Activated naive CD8-positive, alpha-beta T cell treated with anti-CD3 and anti-CD28 coated beads for 36 hours (primary cell): ENCODE measurements at places on chromosomes 6 and 20.

- H3K27me3 ChIP-seq: no peaks in the 10 kb centered on the region
- peaks cover 77% of the 10 kb centered on the region for H3K4me1 ChIP-seq
- DNase-seq: no peak
- no peaks in the 10 kb centered on the region for H3K36me3 ChIP-seq
- peak overlapping the region; percentile 38 for H3K4me3 ChIP-seq
- H3K27ac ChIP-seq: peak overlapping the region; percentile 88
Measured at GRCh38 chr6:118724211-118724610, 72.8 kb upstream of the CEP85L start.

DNA sequence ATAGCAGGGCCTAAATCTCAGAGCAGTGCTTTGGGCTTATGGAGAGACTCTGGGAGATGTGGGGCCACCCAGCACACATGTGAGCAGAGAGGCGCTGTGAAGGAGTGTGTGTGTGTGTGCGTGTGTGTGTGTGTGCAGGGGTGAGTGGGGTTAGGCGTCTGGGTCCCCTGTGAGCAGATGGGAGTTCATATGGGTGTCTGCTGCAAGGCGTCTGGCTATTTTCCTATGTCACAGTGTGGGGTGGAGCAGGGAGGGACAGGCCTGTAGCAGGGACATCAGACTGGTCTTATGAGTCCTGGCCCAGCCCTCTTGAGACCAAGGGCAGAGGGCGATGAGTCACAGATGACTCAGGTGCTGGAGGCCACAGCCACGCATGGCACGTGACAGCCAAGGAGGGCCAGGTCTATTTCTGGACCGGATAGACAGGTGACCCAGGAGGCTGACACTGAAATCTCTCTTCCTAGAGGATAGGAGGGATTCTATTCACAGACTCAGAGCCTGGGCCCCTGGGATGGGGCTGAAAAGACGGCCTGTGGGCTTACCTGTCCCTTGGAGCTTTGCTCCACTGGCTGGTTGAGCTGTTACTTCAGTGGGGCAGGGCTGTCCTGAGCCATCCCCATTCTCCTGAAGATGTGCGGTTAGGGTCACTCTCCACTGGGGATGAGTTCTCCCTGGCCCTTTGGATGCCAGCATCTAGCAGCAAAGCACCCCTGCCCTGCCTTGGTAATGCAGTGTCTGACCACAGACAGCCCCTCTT is 28.9 kb downstream of the VEGFA start:
- H3K27ac ChIP-seq: no peak overlapping the region
- peaks cover 4% of the 10 kb centered on the region for H3K4me1 ChIP-seq
- no peak overlapping the region for H3K4me3 ChIP-seq
- no peaks in the 10 kb centered on the region for H3K36me3 ChIP-seq

GRCh38 chr6:217048-217659 is 75.1 kb upstream of the DUSP22 start:
- H3K36me3 ChIP-seq: peaks cover 2% of the 10 kb centered on the region
- DNase-seq: peak; percentile 55
- no peak overlapping the region for H3K4me3 ChIP-seq
- peaks cover 36% of the 10 kb centered on the region for H3K4me1 ChIP-seq
- peaks cover 5% of the 10 kb centered on the region for H3K27me3 ChIP-seq

DNA sequence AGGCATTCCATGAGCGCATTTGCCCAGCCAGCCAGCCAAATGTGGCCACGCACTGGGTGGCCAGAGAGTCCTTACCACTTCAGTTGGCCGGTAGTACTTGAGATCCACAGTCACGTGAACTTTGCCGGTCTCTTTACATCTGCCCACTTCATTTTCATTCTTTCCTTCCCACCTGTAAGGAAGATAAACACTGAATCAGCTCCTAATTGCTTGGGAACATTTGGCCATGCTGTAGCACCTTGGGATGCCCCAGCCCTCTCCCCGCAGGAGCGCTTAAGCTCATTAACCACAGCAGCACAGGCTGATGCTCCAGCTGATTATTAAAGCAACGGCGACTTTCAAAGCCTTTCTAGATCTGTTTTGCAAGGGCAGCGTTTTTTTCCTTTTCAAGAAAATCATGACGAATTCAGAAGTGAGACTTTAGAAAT is 116.6 kb downstream of the FOXC1 start:
- H3K4me3 ChIP-seq: no peak overlapping the region
- no peak overlapping the region for H3K27ac ChIP-seq
- no peaks in the 10 kb centered on the region for H3K27me3 ChIP-seq
- H3K4me1 ChIP-seq: no peaks in the 10 kb centered on the region
- H3K36me3 ChIP-seq: peaks cover 18% of the 10 kb centered on the region
- DNase-seq: no peak

GRCh38 chr20:38272398-38272797 is 11.9 kb upstream of the KIAA1755 start:
- H3K27me3 ChIP-seq: peaks cover 6% of the 10 kb centered on the region
- no peaks in the 10 kb centered on the region for H3K36me3 ChIP-seq
- H3K4me3 ChIP-seq: no peak overlapping the region
- DNase-seq: no peak
- no peak overlapping the region for H3K27ac ChIP-seq

DNA sequence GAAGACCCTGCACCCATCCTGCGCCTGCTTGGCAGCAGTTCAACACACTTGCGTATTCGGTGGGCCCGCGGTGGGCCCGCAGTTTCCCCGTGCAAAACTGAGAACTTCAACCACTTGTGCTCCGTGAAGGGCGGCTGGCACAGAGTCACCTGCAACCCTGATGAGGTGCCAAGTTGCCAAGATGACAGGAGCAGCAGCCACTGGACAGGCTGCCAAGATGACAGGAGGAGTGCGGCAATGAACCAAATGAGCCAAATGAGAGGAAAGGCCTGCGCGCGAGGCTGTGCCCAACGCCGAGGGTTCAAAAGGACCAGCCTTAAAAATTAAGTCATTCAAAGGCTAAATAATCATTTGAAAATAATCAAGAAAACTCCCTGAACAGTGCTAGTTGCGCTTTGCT is 20.1 kb downstream of the DIDO1 start:
- no peak overlapping the region for H3K27ac ChIP-seq
- no peak overlapping the region for H3K4me3 ChIP-seq
- H3K4me1 ChIP-seq: peaks cover 28% of the 10 kb centered on the region
- peaks cover 50% of the 10 kb centered on the region for H3K36me3 ChIP-seq
- no peak for DNase-seq
- H3K27me3 ChIP-seq: no peaks in the 10 kb centered on the region

DNA sequence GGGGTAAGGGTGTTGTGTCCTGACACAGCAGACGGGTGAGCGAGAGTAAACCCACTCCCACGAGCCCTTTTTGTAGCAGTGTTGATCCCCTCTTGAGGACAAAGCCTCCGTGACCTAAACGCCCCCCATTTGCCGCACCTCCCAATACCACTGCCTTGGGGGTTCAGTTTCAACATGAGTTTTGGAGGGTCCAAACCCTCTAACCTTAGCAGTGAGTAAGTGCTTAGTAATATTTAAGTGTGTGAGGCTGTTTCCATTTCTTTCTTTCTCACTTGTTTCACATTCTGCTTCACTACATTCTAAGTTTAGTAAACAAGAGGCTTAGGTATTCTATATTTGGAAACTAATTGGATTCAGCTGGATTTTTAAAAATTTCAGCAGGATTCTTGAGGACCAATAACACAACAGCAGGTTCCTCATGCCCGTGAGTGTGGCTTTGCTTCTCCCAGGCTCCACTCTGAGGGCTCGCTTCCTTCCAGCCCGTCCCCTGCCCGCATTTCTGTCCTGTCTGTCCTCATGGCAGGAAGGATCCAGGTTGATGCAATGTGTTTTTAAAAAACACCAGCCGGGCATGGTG is 41.2 kb downstream of the SNX9 start:
- H3K27me3 ChIP-seq: no peaks in the 10 kb centered on the region
- DNase-seq: no peak
- peaks cover 67% of the 10 kb centered on the region for H3K4me1 ChIP-seq
- H3K36me3 ChIP-seq: peaks cover 46% of the 10 kb centered on the region
- H3K4me3 ChIP-seq: no peak overlapping the region

GRCh38 chr6:95280686-95281273 is 296.6 kb upstream of the MANEA start:
- no peak overlapping the region for H3K27ac ChIP-seq
- DNase-seq: no peak
- no peak overlapping the region for H3K4me3 ChIP-seq
- no peaks in the 10 kb centered on the region for H3K27me3 ChIP-seq
- no peaks in the 10 kb centered on the region for H3K4me1 ChIP-seq

- H3K36me3 ChIP-seq: no peaks in the 10 kb centered on the region
- no peak overlapping the region for H3K27ac ChIP-seq
- DNase-seq: no peak
- no peak overlapping the region for H3K4me3 ChIP-seq
- no peaks in the 10 kb centered on the region for H3K4me1 ChIP-seq
Measured at GRCh38 chr6:168746643-168747042, 305.7 kb downstream of the SMOC2 start.

GRCh38 chr6:158758941-158759479 is 60.2 kb downstream of the EZR start:
- H3K36me3 ChIP-seq: peaks cover 19% of the 10 kb centered on the region
- no peaks in the 10 kb centered on the region for H3K27me3 ChIP-seq
- no peaks in the 10 kb centered on the region for H3K4me1 ChIP-seq

DNA sequence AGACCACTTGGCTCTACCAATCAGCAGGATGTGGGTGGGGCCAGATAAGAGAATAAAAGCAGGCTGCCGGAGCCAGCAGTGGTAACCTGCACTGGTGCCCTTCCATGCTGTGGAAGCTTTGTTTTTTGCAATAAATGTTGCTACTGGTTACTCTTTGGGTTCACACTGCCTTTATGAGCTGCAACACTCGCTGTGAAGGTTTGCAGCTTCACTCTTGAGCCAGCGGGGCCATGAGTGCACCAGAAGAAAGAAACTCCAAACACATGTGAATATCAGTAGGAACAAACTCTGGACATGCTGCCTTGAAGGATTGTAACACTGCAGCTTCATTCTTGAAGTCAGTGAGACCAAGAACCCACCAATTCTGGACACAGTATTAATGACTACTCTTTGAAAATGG is 89.9 kb upstream of the MBOAT1 start:
- H3K27me3 ChIP-seq: no peaks in the 10 kb centered on the region
- H3K4me1 ChIP-seq: no peaks in the 10 kb centered on the region
- no peak for DNase-seq
- no peaks in the 10 kb centered on the region for H3K36me3 ChIP-seq

- peak overlapping the region; percentile 63 for H3K27ac ChIP-seq
- H3K36me3 ChIP-seq: no peaks in the 10 kb centered on the region
- H3K4me1 ChIP-seq: peaks cover 33% of the 10 kb centered on the region
- DNase-seq: no peak
- peak overlapping the region; percentile 79 for H3K4me3 ChIP-seq
- H3K27me3 ChIP-seq: no peaks in the 10 kb centered on the region
Measured at GRCh38 chr6:111086685-111087084, 618 bp upstream of the SLC16A10 start.

DNA sequence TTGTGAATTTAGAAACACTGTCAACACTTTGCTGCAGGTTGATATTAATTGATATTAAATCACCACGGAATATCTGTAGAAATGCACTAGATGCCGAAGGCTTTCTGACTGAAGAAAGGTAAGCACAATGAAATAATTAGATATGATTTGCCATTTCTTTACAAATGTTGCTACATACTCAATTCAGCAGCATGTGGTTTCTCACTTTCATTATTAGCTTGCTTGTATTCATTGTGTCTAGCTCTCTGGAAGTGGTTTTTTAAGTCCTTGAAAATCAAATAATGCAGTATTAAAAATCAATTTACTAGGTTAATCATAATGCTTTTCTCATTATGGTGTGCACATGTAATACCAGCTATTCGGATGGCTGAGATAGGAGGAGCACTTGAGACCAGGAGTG is 231.3 kb upstream of the MARCKS start:
- H3K27ac ChIP-seq: no peak overlapping the region
- H3K36me3 ChIP-seq: no peaks in the 10 kb centered on the region
- H3K4me1 ChIP-seq: peaks cover 23% of the 10 kb centered on the region

GRCh38 chr6:148186916-148187315 is 155.7 kb upstream of the SASH1 start:
- no peak for DNase-seq
- H3K27me3 ChIP-seq: peaks cover 54% of the 10 kb centered on the region
- H3K36me3 ChIP-seq: no peaks in the 10 kb centered on the region
- H3K27ac ChIP-seq: no peak overlapping the region
- no peak overlapping the region for H3K4me3 ChIP-seq

DNA sequence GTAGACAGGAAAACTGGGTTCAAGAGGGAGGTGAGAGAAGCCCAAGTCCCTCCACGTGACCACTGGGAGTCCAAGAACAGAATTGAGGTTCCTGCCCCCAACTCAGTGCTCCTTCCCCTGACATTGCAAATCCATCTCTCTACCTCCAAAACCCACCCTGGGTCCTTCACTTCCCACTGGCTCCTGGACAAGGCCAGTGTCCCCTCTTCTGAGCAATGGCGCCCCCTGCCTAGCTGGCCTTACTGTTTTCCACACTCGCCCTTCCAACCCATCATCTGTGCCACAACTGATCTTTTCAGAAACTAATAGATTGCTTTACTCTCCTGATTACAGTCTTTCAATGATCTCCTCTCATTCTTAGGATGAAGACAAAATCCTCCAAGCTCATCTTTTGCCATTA is 200.3 kb downstream of the ANKRD60 start:
- no peak overlapping the region for H3K27ac ChIP-seq
- DNase-seq: no peak
- no peaks in the 10 kb centered on the region for H3K4me1 ChIP-seq
- peaks cover 24% of the 10 kb centered on the region for H3K27me3 ChIP-seq

DNA sequence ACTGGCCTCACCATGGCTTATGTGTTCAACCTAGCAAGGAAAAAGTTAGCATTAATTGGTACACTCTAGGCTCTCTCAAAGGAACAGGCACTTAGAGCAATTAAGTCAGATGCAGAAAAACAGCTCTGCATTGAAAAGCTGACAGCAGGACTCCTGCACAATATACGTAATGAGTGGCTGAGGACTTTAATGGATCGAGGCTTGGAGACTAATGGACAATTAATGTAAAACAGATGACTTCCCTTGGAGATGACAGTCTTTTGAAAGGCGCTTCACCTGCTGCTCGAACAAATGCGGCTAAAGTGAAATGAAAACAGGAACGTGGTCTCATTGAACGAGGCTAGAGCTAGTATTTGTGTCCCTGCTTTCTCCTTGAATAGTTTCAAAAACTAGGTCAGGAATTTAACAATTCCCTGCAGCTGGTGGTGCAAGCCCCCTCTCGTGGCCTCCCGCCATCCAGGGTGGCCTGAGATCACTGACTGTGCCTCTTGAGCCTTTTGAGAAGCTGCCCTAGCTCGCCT is 137.1 kb downstream of the ELOVL4 start:
- H3K27me3 ChIP-seq: peaks cover 10% of the 10 kb centered on the region
- no peak overlapping the region for H3K27ac ChIP-seq
- no peak overlapping the region for H3K4me3 ChIP-seq
- H3K4me1 ChIP-seq: peaks cover 4% of the 10 kb centered on the region
- no peaks in the 10 kb centered on the region for H3K36me3 ChIP-seq
- DNase-seq: no peak
